ENCODE measurements at places on chromosomes 12 and 14. TPM values are rescaled to one million over a fixed set of nuclear protein-coding genes. Genes with fewer than 3 reads are reported as not detected.
A peak's percentile ranks its signal among the peaks of the same experiment; 100 is the strongest.

Gene CRIP1
- total RNA-seq: 2.6 TPM

Gene UNC79
- total RNA-seq: 0.67 TPM

Gene CKAP4
- total RNA-seq: 86.8 TPM

Gene IGF1
- 0.24 TPM for total RNA-seq

Gene RIMBP2
- total RNA-seq: not detected

Gene IRAK3
- not detected for total RNA-seq

Gene CLEC6A
- total RNA-seq: not detected

Gene SLC35F4
- total RNA-seq: not detected

Gene P2RX4
- total RNA-seq: 6.1 TPM

Gene CAMKK2
- total RNA-seq: 10.6 TPM

Gene AQP2
- not detected for total RNA-seq

Gene ABCD2
- total RNA-seq: 0.26 TPM

GRCh38 chr12:24078318-24078765 lies 128.9 kb upstream of the SOX5 start:
- no peak for DNase-seq

- DNase-seq: no peak
Measured at GRCh38 chr12:119668324-119668841, 450 bp downstream of the PRKAB1 start.

- DNase-seq: no peak
Measured at GRCh38 chr14:26606729-26607312, 9.0 kb upstream of the NOVA1 start.

GRCh38 chr14:89164168-89165073 lies 252.6 kb downstream of the FOXN3 start:
- no peak for DNase-seq

GRCh38 chr14:94601884-94602391 lies 10.3 kb upstream of the SERPINA3 start:
- peak; percentile 75 for DNase-seq

DNA sequence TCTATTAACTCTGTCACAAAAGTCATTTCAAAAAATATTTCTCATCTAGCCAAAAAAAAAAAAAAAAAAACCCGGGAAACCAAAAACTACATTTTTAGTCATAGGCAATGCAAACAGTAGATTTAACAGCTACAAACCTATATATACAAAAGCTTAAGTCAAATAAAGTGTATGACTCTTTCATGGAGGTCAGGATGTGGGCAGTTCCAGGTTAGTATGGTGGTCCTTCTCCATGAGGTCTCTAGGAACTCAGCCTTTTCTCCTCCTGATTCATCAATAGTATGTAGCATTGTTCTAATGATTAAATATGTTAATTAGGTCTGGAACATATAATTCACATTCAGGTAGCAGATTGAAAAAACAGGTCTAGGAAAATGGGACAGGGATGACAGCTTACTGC lies 586.5 kb downstream of the SLC16A7 start:
- DNase-seq: no peak

DNA sequence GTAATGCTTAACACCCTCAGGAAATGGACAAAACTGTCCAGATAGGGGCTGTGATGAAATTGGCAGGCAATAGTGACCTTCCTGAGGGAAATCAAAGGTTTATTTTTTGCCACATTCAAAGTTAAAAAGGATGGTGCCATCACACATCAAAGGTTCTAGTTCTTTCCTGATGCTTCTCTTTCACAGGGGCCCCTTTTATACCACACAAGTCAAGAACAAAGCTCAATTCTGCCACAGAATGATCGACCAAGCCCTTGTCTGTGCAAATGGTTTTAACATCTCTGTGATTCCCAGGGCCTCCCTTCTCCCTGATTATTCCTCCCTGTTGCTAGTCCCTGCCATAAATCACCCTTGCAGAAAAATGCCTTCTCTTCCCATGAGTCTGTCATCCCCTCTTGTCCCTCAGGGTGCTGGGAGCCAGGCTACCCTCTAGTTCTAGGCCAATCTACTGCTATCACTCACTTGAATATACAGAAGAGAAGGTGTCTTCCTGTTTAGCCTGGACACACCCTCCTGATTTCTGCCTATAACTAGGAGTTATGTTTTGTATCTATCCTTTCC lies 22.7 kb downstream of the SMCO2 start:
- no peak for DNase-seq

- no peak for DNase-seq
Measured at GRCh38 chr12:124536641-124537040, 30.8 kb downstream of the NCOR2 start.

DNA sequence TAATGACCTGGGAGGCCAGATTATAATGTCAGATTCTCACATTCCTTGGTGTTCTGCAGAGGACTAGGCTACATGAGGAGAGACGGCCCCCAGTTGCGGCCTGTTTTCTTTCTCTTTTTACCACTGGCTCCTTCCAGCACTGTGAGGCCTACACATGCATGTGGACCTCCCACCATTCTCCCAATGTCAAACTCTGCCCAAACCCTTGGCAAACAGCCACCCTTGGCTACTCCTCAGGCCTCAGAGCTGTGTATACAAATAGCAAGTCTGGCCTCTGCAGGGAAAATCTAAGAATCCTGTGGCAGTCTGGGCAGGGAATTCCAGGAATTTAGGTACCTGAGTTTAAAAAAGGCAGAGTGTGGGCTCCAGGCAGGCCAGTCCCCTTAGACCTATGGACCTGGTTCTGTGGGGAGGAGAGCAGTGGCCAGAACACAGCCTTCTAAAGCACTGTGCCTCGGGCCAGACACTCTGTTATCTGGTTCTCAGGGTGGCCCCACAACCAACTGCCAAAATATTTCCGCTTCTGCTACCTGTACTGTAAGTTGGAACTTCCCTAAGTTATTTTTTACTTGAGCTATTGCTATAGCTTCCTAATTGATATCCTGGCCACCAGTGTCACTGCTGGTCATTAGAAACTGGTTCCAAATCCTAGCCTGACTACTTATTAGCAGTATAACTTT lies 19.9 kb upstream of the NEDD1 start:
- no peak for DNase-seq

DNA sequence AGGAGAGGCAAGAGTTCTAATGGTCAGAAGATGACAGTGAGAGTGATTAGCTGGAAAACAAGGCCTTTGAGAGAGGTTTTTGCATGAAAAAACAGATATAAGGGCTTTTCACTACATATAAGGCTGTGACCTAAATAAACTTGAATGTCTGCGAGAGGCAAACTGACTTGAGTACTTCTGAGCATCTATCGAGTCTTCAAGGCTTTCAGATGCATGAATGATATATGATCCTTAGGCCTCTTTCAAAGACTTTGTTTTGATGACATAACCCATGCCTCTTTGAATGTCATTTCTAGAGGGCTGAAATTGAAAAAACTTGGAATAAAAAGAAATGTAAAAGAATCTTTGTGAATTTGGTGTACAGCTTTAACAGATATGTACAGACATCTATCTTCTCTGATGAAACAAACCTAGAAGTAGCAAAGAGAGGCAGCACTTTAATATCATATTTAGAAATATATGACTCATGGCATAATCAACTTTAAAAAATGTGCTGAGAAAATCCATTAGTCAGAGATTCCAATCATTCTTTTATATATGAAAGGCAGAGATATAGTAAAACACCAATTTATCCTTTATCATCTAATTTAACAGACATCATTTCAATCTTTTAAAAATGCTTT lies 72.6 kb downstream of the PPM1H start:
- no peak for DNase-seq

DNA sequence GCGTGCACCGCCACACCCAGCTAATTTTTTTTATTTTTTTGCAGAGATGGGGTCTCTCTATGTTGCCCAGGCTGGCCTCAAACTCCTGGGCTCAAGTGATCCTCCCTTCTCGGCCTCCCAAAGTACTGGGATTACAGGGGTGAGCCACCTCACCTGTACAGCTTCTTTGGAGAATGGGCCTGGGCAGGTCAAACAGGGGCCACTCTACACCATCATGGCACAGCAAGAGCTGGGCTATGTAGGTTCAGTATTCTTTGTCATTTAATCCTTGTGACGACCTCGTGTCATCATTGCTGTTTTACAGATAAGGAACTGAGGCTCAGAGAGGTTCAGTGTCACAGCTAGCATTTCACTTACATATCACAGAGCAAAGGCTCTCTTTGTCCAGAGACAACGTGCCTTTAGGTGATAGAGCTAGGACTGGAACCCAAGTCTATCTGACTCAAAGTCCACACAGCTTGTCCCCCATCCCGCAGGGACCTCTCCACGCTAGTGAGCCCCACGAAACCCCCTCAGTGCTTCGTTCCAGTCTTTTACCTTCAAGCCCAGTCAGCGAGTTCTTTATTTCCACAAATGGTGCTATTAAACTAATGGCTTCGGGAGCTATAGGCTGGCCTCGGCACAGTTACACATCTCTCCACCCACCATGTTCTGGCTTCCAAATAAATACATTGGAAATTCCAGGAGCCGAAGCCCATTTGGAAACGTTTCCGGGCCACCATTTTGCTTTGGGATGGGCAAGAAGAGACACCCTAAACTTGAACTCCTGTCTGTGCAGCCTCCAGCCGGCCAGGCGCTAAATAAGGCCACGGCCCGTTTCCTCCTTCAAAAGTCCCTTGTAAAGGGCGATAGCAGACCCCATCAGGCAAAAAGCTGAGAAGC lies 660 bp upstream of the MAP1LC3B2 start:
- no peak for DNase-seq

- DNase-seq: peak; percentile 92
Measured at GRCh38 chr12:49232940-49233841, 31.7 kb upstream of the TUBA1C start.

DNA sequence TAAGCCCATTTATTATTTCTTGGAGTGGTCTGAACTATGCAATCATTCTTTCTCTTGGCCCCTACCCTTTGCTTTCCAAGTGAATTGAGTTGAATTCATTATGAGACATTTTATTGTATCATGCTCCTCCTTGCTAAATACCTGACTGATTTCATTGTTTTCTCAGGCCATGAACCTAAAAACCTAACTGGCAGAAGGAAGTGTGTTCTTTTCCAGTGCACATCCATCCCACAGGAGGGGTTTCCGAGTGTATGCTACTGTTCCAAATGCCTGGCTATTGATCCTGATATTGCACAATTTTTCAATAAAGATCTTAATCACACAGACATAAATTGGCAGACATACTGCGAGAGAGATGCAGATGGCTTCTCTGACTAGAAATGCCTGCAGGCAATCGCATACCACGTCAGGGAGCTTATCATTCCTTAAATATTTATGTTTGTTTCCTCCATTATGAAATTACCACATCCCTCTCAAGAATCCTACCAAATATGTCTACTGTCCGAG lies 162.2 kb upstream of the EGLN3 start:
- DNase-seq: no peak

DNA sequence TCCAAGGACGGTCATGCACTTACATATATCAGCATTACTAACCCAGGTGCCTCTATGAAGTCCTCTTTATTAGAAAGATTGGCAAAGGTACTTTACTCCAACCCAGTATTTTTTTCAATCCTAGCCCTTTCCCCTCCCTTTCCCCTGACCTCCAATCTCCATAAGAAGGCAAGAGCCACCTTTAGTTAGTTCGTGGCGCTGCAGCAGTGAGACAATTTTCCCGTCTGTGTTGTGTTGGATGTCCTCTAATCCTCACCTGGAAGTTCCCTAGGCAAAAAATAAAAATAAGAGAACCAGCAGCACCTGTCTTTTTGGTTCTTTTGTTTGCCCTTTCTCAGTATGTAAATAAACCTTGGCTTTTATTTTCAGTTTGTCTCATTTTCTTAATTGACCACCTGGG lies 439.6 kb upstream of the LRFN5 start:
- DNase-seq: no peak

DNA sequence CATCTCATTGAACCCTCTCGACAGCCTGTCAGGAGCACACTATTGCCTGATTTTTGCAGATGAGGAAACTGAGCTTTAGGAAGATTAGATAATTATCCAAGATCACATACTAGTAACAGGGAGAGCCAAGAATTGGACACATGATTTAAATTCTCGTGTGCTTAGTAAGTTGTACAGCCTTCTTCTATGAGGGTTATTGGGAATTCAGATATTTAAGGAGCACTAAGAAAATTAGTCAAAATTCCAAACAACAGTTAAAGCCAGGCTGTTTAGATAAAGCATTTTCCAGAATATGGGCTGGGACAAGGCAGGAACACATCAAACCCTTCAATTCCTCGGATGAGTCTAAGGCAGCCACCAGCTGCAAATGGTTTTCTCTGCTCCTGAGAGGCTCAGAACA lies 148.8 kb downstream of the TMEM30B start:
- DNase-seq: no peak

DNA sequence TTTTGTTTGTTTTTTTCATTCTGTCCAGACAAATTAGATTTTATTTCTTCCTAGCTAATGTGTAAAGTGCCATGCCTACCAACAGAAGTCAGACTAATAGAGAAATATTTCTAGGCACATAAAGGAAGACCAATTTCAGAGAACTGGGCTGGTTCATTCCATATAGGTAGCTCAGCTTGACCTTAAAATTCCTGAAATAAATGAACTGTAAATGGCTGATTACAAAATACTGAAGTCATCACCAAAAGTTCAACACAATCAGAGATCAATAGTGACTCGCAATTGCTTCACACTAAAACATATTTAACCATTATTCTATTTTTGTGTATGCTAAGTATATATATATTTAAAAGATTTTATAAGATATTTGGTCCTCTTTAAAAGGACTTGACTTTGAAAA lies 34.2 kb downstream of the PTPRB start:
- no peak for DNase-seq

DNA sequence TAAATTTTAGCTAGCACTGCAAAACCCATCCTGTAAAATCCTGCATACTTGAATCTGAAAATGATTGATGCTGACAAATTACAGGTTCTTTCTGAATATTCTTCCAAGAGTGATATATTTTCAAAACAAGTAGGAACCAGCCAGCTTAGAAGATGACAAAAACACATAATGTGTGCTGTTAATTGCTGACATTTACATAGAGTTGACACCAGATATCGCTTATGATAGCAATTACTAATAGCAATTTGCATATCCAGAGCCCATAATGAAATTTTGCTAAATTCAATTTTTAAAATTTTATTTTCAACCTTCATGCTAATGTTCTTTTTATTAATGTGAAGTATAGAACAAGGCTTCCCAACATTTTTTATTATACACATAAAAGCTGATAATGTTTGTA lies 284.5 kb downstream of the SEC23A start:
- DNase-seq: no peak

- no peak for DNase-seq
Measured at GRCh38 chr12:94405413-94406116, 54.1 kb downstream of the CEP83 start.

- DNase-seq: peak; percentile 99
Measured at GRCh38 chr14:77041881-77042545, 13.5 kb upstream of the IRF2BPL start.

DNA sequence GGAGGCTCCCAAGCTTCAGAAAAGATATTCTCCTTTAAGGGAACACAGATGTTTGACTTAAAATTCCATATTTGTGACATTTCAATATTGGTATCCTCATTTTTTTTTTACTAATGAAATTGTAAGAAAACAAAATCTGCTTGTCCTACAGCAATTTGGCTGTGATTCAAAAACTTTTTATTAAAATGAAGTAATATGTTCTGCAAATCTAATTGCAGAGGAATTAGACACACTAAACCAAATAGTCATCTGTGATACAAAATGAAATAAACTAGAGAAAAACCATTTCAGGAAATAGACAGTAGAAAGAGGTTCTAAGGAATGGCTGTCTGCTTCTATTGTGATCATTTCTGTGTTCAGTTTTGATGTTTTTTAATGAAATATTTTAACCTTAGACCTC lies 50.1 kb upstream of the HIF1A start:
- DNase-seq: no peak
